ENCODE measurements at places on chromosomes 16 and 17.

- no peak for DNase-seq
Observed at GRCh38 chr17:11182430-11182829, 58.6 kb upstream of the SHISA6 start.

DNA sequence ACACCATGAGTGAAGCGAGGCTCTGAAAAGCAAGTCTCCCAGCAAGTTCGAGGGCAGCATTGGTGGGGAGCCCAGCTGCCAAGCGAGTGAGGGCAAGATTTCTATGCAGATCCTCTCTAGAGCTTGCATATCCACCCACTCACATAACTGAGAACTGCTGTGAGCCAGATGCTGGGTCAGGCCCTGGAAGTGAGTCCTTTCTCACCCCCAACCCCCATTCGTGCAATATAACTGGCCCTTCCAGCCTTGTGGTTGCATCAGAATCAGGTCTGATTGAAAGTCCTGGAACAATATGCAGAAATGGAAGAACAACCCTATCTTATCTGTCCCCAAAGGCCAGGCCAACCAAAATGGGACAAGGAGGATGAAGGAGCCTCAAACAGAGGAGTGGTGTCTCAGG is 146.6 kb downstream of the IRX5 start:
- DNase-seq, result no peak

GRCh38 chr16:24282141-24282540 is 26.0 kb downstream of the CACNG3 start:
- DNase-seq, result no peak

DNA sequence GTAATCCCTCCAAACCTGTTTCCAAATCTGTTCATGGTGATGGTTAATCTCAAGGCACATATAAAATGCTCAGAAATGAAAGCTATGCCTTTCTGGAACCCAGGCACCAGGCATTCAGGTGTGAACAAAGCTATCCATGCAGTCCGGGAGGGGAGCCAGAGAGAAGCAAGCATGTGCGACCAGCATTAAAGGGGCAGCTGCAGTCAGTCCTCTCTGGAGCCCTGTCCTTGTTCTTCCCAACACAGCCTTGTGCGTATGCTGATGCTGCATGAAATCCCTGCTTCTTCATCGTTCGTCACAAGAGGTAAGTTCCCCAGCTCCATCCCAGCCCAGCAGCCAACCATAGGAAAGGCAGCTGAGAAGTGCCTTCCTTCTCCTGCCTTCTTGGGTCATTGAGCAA is 148.7 kb downstream of the GRIN2A start:
- DNase-seq, result no peak

DNA sequence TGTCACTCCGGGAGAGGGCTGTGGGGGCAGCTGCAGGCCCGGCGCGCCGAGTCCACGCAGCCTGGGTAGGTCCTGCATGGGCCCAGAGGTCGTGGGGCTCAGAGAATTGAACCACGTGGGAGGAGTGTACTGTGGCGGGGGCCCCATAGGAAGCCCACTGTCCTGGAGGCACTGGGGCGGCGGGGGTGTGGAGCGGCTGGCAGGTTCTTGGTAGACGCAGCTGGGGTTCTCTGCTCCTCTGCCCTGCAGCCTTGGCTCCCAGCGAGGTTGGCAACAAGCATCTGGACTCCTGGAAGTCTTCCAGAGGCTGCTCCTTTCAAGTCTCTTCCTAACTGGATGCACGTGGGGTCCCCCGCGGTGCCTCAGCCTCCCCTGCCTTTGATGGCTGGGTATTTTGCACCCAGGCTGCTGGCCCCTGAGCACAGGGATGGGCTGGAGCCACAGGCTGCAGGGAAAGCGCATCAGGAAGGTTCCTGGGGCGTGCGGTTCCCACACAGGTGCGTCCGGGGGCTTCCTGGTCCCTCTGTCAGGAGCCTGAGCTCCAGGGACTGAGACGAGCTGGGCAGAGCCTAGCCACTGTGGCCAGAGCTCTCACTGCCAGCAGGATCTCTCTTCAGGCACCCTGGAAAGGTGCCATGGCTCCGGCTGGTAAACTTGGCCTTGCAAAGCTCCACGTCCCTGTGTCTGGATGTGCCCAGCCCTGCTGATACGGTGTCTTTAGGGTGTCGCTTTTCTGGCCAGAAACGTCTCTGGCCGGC is 9.3 kb downstream of the KCTD5 start:
- DNase-seq, result no peak

GRCh38 chr17:34872640-34873039 is 88.6 kb downstream of the CCT6B start:
- no peak for DNase-seq

DNA sequence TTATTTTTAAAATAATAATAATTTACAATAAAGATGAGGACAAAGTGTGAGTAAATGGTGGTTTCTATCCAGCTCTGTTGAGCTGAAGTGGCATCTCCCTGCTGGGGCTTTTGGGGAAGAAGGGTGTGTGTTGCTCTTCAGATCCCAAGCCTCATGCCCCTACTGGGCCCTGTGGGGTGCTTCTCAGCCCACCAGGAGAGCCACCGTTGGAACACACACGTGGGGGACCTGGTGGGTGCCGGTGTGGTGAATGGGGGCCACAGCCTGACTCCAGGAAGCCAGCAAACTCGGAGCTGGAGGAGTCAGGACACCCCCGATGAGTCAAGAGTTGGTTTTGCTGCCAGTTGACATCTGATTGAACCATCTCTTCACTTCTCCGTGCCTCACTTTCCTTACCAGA is 37.8 kb upstream of the STH start:
- no peak for DNase-seq

- DNase-seq, result no peak
Observed at GRCh38 chr17:76720211-76720610, 6.2 kb downstream of the JMJD6 start.

GRCh38 chr17:65311261-65311660 is 174.1 kb downstream of the RGS9 start:
- no peak for DNase-seq

DNA sequence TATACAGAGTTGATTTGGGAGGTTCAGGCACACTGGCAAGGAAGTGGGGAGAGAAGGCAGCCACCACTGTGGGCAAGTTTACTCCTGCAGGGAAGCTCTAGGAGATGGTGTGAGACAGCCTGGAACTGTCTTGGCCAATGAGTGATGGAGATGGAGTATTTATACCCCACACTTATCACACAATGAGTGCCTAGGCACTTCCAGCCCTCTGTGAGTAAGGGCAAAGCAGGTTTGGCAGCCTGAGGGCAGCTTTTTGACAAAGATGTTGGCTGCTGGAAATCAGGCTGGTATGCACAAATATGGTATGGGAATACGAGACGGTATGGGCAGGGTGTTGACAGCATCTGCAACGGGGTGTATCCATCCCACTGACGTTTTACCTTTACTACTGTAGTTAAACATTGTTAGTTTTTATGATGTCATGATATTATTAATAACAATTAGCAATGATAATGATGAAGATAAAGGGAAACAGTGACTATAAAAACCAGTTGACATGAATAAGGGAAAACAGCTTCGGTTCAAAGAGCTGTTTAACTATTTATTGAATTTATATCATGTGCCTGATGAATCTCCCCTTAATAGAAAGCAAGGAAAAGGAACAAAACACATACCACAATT is 149.9 kb downstream of the CDK5R1 start:
- no peak for DNase-seq
